ENCODE measurements at places on chromosomes 5 and 9.

DNA sequence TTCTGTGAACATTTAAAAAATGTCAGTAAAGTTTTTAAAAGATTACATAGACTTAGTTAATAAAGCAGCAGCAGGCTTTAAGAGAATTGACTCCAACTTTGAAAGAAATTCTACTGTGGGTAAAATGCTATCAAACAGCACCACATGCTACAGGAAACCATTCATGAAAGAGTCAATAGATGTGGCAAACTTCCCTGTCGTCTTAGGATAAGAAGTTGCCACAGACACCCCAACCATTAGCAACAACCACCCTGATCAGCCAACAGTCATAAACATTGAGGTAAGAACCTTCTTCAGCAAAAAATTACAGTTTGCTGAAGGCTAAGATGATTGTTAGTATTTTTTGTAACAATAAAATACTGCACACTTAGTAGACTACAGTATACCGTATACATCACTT, 278.2 kb downstream of the CSNK1G3 start:
- no peak for DNase-seq

DNA sequence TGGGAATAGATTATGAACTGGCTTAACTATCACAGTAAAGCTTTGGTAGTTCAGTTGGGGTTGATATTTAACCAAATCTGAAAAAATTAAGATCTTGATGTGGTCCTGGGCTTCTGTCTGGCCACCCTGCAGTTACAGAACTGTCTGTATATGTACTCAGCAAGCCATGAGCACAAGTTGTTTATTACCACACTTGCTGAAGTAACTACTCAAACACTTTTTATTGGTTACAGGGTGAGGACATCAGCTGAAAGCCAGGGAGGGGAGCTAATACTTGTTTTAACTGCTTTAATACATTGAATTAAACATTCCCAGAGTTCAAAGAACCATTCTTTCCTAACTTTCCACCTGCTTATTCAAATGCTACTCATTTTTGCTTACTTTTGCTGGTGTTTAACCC, 29.4 kb upstream of the KCNN2 start:
- DNase-seq: no peak

DNA sequence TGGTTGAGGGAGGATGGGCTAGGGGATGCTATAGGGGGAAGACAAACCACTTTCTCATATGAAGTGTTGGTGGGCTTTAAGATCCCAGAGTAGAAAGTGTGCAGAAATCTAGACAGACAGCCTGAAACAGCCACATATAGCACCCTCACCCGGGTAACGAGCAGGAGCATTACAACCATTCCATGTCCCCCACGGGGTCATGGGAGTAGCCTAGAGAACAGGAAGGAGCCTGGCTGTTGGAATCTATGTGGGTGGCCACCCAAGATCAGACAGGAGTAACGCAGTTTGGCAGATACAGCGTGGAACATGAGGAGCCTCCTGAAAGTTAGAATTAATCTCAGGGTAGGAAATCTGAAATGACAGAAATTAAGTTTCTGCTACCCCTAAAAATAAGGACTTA, 146.1 kb upstream of the RAI14 start:
- DNase-seq: no peak

GRCh38 chr5:68875351-68875750, 218.5 kb upstream of the SLC30A5 start:
- no peak for DNase-seq

GRCh38 chr5:36423578-36424307, 122.0 kb upstream of the RANBP3L start:
- DNase-seq: no peak

- DNase-seq: no peak
These were observed 238.8 kb downstream of the GADD45G start for GRCh38 chr9:89843591-89843990.
